ENCODE measurements at places on chromosomes 1 and 21. TPM values are rescaled to one million over a fixed set of nuclear protein-coding genes. Genes with fewer than 3 reads are reported as not detected.

Gene TBX15
- not detected for total RNA-seq

Gene CDK18
- total RNA-seq, result 9.7 TPM

Gene LRRC3
- total RNA-seq, result 10.4 TPM

Gene KMO
- not detected for total RNA-seq

Gene CYP4Z1
- total RNA-seq, result not detected

Gene OR2L5
- not detected for total RNA-seq

Gene FAM72B
- 1.2 TPM for total RNA-seq

Gene RAB42
- total RNA-seq, result 1.5 TPM

DNA sequence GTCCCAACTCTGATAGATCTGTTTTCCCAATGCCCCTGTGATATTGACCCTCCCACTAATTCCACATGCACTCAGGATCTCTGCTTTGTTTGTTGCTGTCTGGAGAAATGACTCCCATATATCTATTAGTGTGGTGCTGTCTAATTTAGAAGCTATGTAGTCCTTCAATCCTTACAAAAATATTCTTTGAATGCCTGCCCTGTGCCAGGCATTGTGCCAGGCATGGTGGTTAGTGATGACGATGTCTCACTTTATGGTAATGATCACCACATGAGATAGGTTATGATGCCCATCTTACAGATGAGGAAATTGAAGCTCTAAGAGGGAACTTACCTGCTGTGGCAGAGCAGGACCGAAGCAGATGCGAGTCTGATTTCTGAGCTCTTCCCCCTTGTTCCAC lies 12.9 kb downstream of the MYOG start:
- DNase-seq, result no peak

GRCh38 chr21:30718239-30718909 lies at the start of gene KRTAP21-3:
KRTAP21-3 (minus strand) TSS chr21:30718777; CDS start chr21:30718759, 18 bp downstream.
- DNase-seq, result no peak

DNA sequence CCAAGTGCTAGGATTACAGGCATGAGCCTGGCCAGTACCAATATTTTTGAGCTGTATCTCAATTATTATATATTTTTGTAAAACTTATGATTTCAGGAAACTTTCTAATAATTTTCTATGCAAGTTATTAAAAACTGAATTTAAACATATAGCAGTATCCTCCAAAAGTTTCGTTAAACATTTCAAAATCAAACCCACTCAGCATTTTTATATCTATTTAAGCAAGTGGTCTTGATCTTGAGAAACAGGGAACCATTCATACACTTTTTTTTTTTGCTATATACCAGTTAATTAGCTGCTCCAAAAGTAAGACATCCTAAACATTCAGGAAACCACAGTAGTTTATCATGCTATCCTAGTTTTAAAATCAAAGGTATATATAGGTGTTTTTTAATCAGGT lies 22.0 kb downstream of the SHCBP1L start:
- no peak for DNase-seq

GRCh38 chr1:170321113-170321512 lies 175.4 kb downstream of the NTMT2 start:
- no peak for DNase-seq

GRCh38 chr1:17538010-17538409 lies 1.5 kb upstream of the ARHGEF10L start:
- DNase-seq, result no peak

- DNase-seq, result no peak
Observed at GRCh38 chr1:118503752-118504151, 318.7 kb upstream of the SPAG17 start.

- DNase-seq, result no peak
Observed at GRCh38 chr1:9038881-9039760, 12.9 kb upstream of the SLC2A7 start.

GRCh38 chr1:10980841-10981727 lies 31.4 kb upstream of the TARDBP start:
- DNase-seq, result no peak

DNA sequence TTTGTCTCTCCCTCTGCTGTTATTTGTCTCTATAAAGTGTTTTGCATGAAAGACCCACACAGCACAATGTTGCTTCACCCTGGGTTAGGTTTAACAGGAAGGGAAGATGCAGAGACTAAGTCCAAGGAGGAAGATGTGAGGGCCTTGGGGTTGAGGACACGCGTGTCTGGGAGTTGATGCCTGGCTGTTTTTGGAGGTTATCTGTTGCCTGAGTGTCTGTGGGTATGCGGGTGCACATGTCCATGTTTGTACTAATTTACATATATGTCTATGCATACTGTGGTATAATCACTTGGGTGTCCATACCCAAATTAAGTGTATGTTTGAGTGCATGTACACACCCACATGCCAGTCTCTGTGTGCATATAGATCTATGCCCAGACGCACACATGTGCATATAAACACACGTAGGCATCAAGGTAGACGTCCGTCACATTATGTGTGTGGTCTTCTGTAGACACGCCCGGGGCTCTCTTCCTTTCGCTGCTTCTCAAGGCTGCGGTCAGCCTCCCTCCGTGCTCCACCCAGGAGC lies 962 bp upstream of the MAN1C1 start:
- no peak for DNase-seq

GRCh38 chr1:62912028-62912638 lies 128.2 kb downstream of the ATG4C start:
- DNase-seq, result peak; percentile 5

DNA sequence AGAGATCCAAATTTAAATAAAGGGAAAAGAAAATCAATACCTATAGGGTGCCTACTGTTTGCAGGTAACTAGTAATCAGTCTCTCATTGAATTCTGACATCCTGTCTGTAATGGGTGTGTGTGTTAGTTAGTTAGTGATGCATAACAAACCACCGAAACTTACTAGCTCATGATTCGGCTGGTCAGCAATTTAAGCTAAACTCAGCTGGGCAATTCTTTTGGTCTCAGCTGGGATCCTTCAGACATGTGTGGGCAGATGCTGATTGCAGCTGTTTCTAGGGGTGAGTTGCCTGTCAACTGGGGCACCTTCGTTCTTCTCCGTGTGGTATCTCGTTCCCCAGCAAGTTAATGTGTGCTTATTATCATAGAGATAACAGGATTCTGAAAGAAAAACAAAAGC lies 40.2 kb upstream of the ZNF124 start:
- no peak for DNase-seq

- no peak for DNase-seq
Observed at GRCh38 chr1:94623560-94624148, 82.1 kb upstream of the F3 start.

GRCh38 chr1:11463177-11463576 lies 15.8 kb upstream of the DISP3 start:
- no peak for DNase-seq

DNA sequence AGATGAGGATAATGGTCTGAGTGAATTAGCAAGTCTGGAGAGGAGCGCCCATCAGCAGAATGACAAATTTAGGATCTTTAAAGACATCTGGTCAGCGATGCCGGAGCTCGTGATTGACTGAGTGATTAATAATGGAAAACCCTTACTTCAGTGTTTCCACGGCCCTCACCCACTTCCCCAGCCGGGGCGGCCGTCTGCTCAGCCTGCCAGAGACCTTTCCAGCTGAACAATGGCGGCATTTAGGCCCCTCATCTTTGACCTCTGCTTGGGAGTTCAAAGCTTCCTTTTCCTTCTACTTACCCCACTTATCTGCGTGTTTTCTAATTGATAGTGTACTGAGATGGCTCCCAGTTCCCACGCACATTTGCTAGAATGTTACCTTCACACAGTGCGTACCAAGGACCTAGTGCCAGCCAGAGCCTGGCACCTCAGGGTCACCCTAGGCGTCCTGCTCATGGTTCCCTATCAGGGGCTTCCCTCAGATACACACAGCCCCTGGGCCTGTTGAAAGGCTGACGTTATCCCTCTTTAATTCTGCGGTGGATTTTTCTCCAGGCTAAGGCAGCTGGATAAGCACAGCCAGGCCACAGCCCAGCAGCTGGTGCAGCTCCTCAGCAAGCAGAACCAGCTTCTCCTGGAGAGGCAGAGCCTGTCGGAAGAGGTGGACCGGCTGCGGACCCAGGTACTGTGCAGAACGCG lies 232.8 kb downstream of the SDCCAG8 start:
- DNase-seq, result no peak

DNA sequence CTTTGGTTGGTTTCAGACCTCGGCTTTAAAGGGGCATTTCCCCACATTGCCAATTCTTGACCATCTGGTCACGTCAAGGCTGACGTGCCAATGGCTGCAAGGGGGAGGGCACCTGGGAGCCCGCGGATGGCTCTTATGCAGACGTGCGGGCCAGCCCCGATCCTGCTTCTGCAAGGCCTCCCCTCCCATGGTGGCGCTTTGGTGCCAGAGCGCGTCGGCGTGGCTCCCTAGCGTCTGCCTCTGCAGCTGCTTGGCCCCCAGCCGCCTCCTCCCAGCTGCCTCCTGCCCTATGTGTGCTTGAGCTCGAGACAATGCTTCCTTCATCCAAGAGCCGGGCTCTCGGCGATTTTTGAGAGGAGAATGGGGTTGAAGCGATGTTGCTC lies 29.1 kb downstream of the SKI start:
- DNase-seq, result no peak

DNA sequence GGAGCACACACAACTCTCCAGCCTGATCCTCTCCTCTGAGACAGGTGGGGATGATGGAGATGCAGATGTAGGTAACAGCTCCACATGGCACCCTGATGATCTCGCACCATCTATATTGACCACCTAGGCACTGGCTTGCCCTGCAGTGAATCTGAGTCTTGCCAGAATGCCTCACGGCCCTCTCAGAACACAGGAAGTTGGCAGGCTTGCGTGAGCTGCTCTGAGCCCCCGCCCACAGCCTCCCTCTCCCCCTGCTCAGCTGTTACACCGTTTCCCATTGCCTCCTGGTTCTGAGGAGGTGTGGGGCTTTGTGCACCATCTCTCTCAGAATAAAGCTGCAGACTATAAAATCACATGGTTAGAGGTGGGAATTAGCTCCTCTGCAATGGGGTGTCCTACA lies 48.0 kb downstream of the URB2 start:
- no peak for DNase-seq
